NCI-H524 (cell line): ENCODE measurements at places on chromosomes 3 and 15.
A peak's percentile ranks its signal among the peaks of the same experiment; 100 is the strongest.

DNA sequence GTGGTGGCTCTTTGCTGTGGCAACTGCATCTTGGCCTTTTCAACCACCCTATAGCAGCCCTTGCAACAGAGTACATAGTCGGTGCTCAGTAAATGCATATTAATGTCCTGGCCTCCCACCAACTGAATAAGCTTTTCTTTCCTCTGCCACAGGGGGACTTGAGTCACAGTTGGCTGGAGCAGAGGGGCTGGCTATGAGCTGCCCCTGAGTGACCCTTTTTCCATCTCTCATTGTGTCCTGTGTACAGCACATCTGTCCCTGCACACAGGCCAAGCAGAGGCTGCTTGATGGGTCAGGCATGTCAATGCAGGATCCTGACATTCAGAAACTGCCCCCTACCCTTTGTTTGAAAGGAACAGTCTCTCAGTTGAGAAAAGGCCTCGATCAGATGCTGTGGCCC, 22.4 kb downstream of the SPSB4 start:
- DNase-seq, result no peak

GRCh38 chr3:171851660-171852058, 8.5 kb downstream of the TMEM212 start:
- DNase-seq, result no peak

DNA sequence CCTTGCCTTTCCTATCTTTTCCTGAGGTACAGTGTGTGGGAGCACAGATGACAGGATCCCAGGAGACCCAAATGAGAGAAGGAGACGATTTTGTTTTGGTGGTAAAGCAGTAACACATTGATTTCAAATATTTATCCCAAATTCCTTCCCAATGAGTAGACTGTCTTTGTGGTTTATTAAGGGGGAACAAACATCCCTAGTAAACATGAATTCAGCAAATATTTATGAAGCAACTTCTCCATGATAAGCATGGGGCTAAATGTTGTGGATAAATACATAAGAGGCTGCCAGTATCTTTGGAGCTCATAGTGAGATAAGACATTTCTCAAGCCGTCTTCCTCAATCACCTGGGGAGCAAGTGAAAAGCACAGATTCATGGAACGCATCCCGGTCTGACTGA, 460.8 kb upstream of the CFAP20DC start:
- DNase-seq, result no peak

DNA sequence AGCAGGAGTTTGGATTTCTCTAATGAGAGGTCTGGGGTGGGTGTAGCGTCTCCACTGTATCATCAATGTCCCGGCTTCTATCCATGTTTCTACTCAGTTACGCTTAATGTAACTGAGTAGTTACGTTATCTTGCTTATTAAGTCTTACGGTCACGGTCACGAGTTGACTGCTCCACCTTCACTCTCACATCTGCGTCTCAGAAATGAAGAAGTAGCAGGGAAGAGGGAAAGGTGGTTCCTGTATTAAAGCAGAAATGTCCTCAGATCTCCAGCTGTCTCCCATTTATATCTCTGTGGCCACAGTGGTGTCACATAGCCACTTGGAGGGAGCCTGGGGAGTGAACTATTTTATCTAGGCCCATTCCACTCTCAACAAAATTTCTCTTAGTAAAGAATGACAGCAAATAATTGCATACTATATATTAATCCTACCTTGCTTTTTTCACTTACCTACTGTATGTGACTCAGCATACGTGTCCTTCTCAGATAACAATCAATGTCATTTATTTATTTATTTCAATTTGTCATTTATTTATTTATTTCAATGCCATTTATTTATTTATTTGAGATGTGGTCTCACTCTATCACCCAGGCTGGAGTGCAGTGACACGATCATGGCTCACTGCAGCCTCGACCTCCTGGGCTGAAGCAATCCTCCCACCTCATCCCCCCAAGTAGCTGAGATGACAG, 39.7 kb upstream of the RNU6-1 start:
- no peak for DNase-seq

DNA sequence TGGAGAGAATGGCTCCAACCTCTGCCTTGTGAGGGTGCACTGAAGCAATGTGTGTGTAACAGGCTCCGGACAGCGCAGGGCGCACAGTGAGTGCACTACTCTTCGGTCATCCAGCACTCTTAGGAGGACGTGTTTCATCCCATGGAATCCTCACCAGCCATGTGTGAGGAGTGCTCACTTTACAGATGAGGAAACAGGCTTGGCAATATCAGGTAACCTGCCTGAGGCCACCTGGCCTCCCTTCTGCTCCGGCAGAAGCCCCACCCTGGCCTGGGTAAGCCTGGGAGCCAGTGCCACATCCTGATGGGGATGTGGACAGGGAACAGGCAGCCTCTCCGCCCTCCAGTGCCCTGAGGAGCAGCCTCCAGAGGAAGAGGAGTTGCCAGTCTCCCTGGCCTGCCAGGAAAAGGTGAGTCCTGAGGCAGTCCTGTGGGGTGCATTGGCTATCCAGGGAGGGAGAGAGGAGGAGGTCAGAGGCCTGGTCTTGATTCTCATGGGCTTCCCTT, 39.4 kb upstream of the LIMD1 start:
- no peak for DNase-seq

DNA sequence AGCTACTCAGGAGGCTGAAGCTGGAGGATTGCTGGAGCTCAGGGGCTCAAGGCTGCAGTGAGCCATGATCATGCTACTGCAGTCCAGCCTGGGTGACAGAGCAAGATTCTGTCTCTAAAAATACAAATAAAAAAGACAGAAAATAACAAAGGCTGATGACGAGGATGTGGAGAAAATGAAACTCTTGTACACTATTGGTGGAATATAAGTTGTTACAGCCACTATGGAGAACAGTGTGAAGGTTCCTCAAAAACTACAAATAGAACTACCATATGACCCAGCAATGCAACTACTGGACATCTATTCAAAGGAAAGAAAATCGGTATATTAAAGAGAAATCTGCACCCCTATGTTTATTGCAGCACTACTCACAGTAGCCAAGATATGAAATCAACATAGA, 526.7 kb upstream of the NAALADL2 start:
- DNase-seq, result no peak

GRCh38 chr15:57297163-57297593, 79.1 kb upstream of the CGNL1 start:
- DNase-seq, result no peak

DNA sequence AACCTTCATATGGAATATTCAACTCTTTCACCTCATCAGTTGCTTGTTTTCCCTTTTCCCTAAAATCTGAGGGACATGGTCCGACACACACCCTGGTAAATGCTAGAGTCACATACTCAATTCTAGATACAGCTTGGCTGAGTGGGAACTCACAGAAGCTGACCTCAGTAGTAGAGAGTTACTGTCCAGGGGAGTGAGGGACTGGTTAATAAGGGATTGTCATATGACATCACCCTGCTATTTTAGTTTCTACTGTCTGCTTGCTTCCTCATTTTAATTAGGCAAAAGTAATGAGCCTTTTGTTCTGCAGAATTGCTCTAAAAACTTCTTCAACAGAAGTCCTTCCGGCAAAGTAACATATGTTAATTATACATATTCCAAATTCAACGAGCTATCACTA, 244.5 kb downstream of the ZIC4 start:
- DNase-seq, result no peak

DNA sequence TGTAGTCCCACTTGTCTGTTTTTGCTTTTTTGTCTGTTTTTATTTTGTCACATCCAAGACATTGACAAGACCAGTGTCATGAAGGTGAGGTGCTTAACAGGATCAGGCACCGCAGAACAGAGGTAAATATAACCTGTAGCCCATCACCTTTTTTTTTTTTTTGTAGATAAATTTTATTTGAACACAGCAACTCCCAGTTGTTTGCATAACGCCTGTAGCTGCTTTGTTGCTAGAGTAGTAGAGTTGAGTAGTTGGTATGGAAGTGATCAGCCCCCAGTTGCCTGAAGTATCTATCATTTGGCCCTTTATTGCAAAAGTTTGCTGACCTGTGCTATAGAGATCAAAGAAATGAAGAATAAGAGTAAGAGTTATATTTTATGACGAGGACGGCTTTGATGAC, 135.0 kb downstream of the TCF12 start:
- no peak for DNase-seq

DNA sequence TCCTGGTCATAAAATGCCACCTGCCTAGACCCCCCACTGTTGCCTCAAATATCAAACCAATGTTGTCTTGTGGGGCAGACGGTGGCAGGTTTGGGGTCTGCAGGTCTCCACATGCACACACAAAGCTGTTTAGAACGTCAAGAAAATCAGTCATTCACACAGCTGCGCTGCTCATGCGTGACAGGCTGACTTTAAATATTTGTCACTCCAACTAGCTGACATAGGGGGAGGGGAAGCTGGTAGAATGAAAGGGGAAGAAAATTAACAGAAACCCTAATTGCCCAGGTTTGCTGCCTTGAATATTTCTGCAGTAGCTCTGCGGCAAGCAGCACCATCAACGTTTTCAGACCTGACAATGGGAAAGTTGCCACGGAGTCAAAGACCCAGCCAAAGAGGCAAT, 201.8 kb downstream of the ABHD5 start:
- no peak for DNase-seq

GRCh38 chr3:65924762-65925161, 114.0 kb downstream of the MAGI1 start:
- DNase-seq, result no peak

- DNase-seq, result no peak
Observed at GRCh38 chr3:173703771-173704170, 306.2 kb downstream of the NLGN1 start.

DNA sequence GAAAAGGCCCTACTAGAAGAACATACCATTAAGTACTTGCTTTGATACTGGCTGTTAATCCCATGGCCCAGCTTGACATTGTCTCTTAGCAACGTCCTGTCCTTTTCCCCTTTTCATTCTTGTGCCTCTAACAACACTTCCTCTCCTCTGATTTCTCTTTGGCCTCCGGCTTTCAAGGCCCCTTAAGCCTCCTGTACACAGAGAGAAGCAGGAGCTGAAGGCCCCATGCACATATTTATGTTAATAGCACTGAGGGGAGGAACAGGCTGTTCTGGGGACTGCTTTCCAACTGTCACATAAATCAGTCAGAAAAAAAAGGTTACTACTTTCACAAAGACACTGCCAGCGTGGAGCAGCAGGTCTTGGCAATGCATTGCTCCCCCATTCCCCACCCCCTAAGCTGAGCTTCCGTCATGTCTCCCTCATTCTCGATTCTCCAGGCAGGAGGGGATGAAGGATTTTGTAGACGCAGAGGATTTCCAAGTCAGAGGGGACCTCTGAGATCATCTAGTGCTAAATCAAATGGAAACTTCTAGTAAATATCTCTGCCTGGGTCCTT, 257.4 kb upstream of the ADAMTS9 start:
- peak; percentile 34 for DNase-seq

GRCh38 chr3:183339461-183340086, 86.5 kb downstream of the B3GNT5 start:
- DNase-seq, result no peak

- DNase-seq, result no peak
Observed at GRCh38 chr15:46127361-46127874, 492.6 kb downstream of the SQOR start.
